Tibial nerve (tissue), 4 donors: ENCODE measurements at places on chromosomes 4 and X. TPM values are rescaled to one million over a fixed set of nuclear protein-coding genes. Genes with fewer than 3 reads are reported as not detected.

DNA sequence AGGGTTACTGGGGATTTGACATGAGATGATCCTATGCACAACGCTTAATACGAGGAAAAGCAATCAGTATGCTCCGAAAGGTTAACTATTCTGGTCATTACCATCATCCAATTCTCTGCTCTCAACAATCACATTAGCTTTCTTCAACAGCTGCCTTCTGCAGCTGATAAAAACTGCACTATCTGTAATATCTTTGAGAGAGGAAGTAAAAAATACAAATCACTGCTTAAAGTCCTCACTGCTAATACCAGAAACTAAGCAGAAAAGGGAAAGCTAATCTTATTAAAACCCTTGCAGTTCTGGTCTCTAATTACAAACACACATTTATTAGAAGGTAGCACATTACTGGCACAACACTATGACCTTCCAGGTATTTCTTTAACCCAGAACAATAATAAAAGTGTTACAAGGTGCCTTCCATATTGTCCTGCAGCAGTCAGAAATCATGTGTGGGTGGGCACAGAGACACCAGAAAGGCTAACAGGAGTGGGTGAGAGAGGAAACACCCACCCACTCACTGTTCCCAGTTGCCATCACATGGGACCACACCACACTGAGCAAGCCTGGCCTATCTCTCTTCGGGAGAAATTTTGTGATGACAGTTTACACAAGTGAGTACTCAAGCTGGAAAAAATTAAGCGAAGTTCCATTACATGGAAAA, 71.0 kb downstream of the RELL1 start:
- DNase-seq: no peak

SLITRK4 gene
- total RNA-seq: 1.3 TPM

DNA sequence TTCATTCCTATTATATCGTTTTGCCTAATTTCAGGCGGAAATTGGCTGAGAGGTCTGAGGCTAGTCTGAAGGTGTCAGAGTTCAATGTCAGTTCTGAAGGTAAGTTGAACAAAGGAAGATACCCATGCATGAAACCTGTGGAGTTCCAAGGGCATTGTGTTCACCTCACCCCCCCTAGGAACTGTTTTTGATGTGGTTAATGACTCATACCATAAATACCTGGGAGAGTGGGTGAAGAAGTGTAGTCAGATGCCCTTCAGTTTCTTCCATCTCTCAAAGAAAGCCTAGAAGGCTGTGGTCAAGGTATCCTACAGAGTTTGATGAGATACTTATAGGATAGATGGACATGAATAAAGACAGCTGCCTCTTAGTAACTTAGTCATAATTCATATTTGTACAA, 2.7 kb downstream of the UTP14A start:
- DNase-seq: no peak

DNA sequence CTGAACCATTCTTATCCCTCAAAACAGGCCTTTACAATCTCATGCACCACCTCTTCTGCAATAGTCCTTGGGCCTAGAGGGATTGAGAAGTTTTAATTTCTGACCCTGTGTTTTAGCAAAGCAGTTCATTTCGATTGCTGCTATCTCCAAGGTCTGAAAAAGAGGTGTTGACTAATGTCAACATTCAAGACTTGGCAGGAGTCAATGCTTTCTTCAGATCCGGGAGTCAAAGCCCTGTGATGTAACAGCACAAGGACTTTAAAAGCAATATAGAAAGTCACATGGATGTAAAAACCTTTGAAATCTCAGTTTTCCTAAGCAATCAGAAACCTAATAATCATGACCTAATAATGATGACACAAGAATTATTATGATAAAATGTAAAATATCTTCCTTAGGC, 133.8 kb downstream of the ADAM29 start:
- no peak for DNase-seq
